ENCODE measurements at places on chromosomes 7 and 10.

DNA sequence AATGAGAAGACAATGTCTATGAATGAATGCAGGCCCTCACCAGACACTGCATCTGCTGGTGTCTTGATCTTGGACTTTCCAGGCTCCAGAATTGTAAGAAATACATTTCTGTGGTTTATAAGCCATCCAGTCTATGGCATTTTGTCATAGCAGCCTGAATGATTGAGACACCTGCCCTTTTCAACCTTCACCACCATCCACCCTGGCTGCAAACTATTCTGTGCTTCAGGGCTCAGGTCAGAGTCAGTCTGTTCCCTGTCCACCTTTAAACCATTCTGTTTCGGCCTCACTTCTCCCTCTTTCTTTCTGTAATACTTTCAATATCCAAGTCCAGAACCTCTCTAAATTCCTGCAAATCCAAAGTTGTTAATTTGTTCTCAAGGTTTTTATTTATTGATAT lies 15.9 kb upstream of the CDK13 start:
- no peak for DNase-seq

DNA sequence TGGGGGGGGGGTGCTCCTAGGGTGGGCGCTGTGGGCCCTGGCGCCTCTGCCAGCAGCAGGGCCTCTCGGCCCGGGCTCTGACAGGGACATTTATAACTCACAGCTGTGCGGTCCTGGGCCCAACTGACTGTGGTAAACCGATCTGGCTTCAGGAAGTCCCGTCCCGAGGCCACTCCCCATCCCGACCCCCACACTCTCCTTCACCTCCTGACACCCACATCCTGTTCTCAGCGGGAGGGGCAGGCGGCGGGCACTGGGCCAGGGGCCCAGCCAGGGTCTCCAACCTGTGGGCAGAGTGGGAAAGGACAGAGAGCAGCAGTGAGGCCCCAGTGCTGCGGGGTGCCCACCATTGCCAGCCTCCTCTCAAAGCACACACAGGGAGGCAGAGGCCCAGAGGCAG lies 69.1 kb downstream of the ZMIZ1 start:
- DNase-seq, result no peak

GRCh38 chr10:110016039-110016438 lies 8.3 kb downstream of the ADD3 start:
- DNase-seq, result no peak

DNA sequence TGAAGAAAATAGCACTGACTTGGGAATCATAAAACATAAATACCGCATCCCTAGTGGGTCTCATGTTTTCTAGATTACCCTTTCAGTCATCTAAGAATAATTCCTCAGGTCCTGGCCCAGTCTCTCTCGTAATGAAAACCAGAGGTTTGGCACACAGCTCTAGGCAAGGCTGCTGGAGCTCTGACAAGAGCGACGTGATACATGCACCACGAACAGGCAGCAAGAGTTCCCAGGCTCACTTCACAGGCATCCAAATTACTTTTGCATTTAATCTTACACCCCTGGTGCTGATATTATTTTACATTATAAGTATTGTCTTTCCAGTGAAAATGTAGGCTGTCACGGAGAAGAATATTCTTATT lies 105.2 kb downstream of the THSD7A start:
- peak; percentile 87 for DNase-seq

DNA sequence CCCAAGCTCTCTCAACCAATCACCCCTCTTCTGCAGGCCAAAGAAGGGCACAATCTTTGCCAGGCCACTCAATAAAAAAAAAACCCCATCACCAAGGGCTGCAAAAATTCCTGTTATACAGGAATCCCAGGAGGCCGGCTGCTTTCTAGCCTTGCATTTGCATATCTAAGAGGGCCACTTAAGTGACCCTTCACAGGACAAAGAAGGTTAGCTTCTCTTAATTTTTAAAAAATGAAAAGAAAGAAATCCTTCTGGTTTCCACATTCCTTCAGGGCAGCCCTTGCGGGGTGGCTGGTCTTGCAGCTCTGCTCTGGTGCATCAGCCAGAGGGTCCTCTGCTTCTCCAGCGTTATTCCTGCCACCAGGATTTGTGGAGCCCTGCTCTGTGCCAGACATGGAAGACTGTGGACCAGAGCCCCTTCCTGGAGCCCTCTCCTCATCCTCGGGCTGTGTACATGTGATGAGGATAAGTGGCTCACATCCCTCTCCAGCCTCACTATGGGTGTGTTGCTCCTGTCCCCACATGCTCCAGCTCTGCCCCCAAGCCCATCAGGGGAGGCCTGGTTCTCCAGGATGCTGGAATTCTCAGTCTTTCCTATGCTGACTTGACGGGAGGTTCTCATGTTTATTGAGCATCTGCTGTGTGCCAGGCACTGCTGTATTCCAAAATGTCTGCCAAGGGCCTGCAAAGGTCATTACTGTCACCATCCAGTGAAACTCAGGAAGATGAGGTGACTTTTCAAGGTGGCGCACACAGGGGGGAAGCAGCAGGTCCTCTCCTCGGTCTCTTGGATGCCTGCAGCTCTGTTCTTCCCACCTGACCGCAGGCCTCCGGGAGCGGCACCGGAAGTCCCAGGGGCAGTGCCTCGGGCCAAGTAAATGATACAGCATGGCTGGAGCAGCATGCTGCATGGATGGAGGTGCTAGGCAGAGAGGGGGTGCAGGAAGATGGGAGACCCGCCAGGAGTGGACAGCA lies 67.7 kb downstream of the ARHGAP22 start:
- DNase-seq, result no peak

GRCh38 chr10:69512901-69513300 lies 60.3 kb downstream of the NEUROG3 start:
- DNase-seq, result no peak
